ENCODE measurements at places on chromosomes 12 and 14.

DNA sequence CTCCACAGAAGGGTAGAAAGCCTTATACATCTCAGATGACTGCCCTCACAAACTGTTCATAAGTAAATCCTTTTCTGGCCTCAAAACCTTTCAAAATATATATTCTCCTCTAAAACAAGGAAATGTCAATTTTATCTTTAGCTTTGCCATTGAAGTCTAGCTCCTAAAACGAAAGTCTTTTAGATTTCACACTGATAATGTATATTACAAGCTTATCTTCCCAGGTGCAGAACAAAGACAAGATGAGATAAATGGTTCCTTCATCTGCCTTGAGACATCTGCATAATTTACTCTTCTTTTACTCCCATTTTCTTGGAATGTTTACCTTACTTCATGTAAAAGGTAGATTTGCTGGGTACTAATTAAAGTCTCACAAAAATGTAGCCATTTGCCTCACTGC, 257.1 kb downstream of the SYT10 start:
- H3K27ac ChIP-seq, result no peak overlapping the region
- DNase-seq, result no peak
- H3K4me3 ChIP-seq, result no peak overlapping the region
- no peaks in the 10 kb centered on the region for H3K36me3 ChIP-seq

- no peaks in the 10 kb centered on the region for H3K4me1 ChIP-seq
- no peaks in the 10 kb centered on the region for H3K27me3 ChIP-seq
- no peak overlapping the region for H3K27ac ChIP-seq
Measured at GRCh38 chr14:27234331-27234730, 636.5 kb upstream of the NOVA1 start.

DNA sequence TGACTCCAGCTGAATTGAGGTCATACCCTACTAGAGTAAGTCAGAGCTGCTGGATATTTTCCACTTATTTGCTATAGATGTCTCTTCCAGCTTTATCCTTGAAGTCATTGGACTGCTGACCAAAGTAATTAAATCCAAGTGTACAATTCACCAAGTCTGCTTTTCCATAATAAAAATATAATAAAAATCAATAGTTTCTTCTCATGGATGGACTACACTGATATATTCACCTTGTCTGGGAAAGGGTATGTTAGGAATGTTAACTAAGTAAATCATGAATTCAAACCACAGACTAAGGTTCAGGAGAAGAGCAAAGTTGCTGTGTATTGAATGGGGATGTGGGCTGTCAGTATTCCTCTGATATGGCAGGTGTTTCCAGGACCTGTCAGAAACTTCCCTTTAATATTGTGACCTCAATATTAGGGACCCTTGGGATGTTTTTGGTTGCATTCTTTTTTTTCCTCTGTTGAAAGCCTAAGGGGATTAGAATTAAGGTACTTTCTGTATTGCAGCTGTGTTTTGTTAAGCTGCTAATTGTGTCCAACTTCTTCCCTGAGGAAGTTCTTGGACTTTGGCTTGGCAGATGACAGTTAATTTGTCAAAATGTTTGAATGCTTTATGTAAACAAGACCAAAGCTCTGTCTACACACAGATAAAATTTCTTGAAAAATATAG, 284.0 kb downstream of the ATP23 start:
- H3K36me3 ChIP-seq, result no peaks in the 10 kb centered on the region
- H3K4me3 ChIP-seq, result no peak overlapping the region
- no peaks in the 10 kb centered on the region for H3K4me1 ChIP-seq
- no peak for DNase-seq
- no peaks in the 10 kb centered on the region for H3K27me3 ChIP-seq

DNA sequence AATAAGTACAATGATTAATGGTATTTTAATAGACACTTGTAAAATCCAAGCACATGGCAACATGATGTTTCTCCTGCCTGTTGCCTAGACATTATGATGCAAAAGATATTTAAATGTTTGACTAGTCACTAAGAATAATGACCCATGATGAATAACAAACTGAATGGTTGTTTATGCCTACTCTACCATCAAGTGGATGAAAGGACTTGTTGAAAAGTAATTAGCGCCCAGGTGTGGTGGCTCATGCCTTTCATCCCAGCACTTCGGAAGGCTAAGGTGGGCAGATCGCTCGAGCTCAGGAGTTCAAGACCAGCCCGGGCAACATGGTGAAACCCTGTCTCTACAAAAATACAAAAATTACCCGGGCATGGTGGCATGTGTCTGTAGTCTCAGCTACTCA, 30.7 kb downstream of the KIF21A start:
- H3K4me1 ChIP-seq, result no peaks in the 10 kb centered on the region
- no peak overlapping the region for H3K4me3 ChIP-seq
- H3K27ac ChIP-seq, result no peak overlapping the region
- no peaks in the 10 kb centered on the region for H3K27me3 ChIP-seq

GRCh38 chr12:104505095-104505818, 48.5 kb downstream of the CHST11 start:
- H3K27me3 ChIP-seq, result no peaks in the 10 kb centered on the region
- H3K4me1 ChIP-seq, result peaks cover 2% of the 10 kb centered on the region
- H3K4me3 ChIP-seq, result no peak overlapping the region
- peak overlapping the region; percentile 42 for H3K27ac ChIP-seq
- H3K36me3 ChIP-seq, result no peaks in the 10 kb centered on the region
- peak; percentile 36 for DNase-seq

GRCh38 chr12:125245581-125246557, 180.6 kb downstream of the AACS start:
- no peaks in the 10 kb centered on the region for H3K4me1 ChIP-seq
- no peak overlapping the region for H3K27ac ChIP-seq
- H3K27me3 ChIP-seq, result peaks cover 29% of the 10 kb centered on the region
- DNase-seq, result no peak

DNA sequence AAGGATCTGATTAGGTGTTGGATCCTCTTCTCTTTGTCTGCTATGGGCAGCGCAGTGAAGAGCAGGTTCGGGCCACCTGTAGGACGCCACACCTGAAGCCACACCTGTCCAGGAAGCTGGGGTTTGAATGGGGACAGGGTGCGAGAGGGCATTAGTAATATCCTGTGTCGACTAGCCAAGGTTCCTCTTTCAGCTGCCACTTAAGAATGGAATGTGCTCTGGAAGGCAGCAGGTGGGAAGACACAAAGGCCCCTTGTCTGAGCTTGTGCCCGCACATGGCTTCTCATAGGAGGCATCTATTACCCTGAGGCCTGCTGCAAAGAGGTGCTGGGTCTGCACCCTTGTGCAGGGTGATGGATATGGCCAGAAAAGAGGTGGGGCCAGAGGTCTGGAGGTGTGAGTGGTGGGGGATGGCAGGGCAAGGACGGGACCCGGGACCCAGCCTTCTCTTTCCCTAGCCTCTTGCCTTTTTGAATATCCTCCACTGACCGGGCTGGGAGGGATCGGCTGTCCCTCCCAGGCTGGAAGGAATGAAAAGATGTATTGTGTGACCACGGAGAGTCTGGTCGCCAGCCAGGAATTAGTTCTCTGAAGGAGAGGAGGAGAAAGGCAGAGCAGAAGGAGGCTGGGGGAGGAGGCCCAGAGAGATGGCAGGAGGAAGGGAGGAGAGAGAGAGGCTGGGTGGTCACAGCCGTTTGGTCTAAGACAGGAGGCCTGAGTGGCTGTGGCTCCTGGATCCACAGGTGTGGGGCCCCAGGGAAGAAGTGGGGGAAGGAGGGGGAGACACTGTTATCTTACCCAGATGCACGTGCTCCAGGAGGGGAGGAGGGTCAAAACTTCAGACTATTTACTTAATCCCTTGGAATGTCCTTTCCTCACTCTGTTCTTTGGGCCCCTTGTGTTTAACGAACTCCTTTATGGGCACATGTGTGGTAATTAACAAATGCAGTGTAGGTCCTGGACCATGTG, 101.5 kb downstream of the SMOC1 start:
- no peaks in the 10 kb centered on the region for H3K36me3 ChIP-seq
- DNase-seq, result no peak
- no peaks in the 10 kb centered on the region for H3K4me1 ChIP-seq

DNA sequence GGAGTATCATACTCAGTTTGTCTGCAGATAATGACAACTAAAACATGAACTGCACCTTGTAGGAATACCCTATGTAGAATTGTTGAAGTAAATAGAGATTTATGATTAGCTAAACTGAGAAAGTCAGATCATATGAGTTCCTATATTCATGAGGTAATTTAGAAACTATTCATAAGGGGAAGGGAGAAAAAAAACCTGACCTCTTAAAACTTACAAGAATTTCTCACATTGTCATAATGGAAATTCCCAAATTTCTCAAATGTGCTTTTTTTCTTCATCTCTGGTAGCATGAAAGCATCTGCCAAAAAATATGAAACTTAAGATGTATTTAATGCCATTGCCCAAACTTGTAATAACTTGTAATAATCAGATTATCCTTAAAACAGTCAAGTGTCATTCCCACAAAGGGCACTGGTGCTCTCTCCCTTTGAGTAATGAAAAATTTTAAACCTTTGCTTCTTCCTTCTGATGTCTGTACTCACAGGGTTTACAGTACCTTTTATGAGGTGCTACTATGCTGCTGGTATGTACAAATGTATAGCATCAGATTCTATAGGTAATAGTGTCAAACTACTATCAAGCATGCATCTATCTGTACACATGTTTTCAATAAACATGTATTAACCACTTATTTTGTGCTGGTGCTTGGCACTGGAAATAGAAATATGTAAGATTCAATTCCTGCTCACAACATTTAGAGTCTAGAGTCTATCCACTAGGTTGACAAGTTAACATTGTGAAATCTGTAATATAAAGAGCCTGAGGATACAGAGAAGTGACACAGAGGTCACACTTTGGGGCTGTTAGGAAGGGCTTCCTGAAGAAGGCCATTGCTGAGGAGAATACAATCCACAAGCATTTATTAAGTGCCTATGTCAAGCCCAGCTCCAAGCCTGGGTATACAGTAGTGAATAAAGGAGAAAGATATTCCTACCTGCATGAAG, 17.4 kb upstream of the DRAM1 start:
- no peak overlapping the region for H3K4me3 ChIP-seq
- no peaks in the 10 kb centered on the region for H3K36me3 ChIP-seq
- DNase-seq, result no peak
- H3K27ac ChIP-seq, result no peak overlapping the region
- H3K27me3 ChIP-seq, result no peaks in the 10 kb centered on the region

GRCh38 chr12:131456301-131457027, 254.4 kb upstream of the SFSWAP start:
- no peak overlapping the region for H3K4me3 ChIP-seq
- H3K4me1 ChIP-seq, result no peaks in the 10 kb centered on the region
- H3K27ac ChIP-seq, result no peak overlapping the region
- H3K27me3 ChIP-seq, result peaks cover 7% of the 10 kb centered on the region
- no peaks in the 10 kb centered on the region for H3K36me3 ChIP-seq
- no peak for DNase-seq

- peaks cover 29% of the 10 kb centered on the region for H3K36me3 ChIP-seq
- H3K27me3 ChIP-seq, result no peaks in the 10 kb centered on the region
- no peak for DNase-seq
Measured at GRCh38 chr14:77284466-77284865, 13.5 kb upstream of the NGB start.

DNA sequence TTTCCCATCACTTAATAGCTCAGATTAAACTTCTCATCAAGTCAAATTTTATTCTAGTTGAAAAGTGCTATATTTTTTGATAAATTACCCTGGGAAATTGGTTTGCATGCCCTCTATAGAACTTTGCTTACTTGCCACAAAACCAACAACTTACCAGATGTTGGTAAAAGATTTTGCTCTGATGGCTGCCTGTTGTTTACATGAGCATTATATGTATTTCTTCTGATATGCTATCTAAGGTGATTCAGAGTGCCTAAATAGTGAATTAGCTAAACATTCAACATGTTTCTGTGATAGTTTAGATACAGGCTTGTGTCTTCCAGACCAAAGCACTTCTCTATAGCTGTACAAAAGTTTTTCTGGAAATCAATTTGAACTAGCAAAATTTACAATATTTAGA, 51.0 kb downstream of the PPM1A start:
- no peak for DNase-seq
- H3K36me3 ChIP-seq, result no peaks in the 10 kb centered on the region
- H3K27me3 ChIP-seq, result no peaks in the 10 kb centered on the region
- no peak overlapping the region for H3K4me3 ChIP-seq

DNA sequence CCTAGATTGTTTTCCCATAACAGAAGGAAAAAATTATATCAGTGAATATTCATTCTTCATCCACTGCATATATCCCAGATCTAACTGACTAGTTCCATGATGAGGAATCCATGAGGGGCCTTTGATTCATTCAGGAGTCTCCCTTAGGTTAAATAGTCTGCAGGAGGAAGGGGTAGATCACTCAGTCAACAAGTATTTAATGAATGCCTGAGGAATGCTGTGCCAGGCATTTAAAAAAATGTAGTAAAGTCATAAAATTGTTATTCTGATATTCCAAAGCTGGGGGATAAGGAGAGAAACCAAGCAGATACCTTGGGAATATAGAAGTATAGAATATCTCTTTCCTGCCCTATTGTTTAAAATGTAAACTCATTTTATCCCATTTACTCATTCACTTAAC, 216.2 kb upstream of the CAND1 start:
- no peaks in the 10 kb centered on the region for H3K27me3 ChIP-seq
- H3K4me3 ChIP-seq, result no peak overlapping the region
- no peaks in the 10 kb centered on the region for H3K4me1 ChIP-seq
- DNase-seq, result no peak
- H3K27ac ChIP-seq, result no peak overlapping the region
- H3K36me3 ChIP-seq, result no peaks in the 10 kb centered on the region

- H3K36me3 ChIP-seq, result no peaks in the 10 kb centered on the region
- H3K27ac ChIP-seq, result no peak overlapping the region
- no peak overlapping the region for H3K4me3 ChIP-seq
- no peaks in the 10 kb centered on the region for H3K27me3 ChIP-seq
Measured at GRCh38 chr12:103241184-103241583, 254.6 kb downstream of the C12orf42 start.

- H3K27me3 ChIP-seq, result no peaks in the 10 kb centered on the region
- no peak for DNase-seq
- no peaks in the 10 kb centered on the region for H3K36me3 ChIP-seq
- no peak overlapping the region for H3K4me3 ChIP-seq
- no peaks in the 10 kb centered on the region for H3K4me1 ChIP-seq
Measured at GRCh38 chr14:105937253-105938054, 411.1 kb downstream of the TMEM121 start.

DNA sequence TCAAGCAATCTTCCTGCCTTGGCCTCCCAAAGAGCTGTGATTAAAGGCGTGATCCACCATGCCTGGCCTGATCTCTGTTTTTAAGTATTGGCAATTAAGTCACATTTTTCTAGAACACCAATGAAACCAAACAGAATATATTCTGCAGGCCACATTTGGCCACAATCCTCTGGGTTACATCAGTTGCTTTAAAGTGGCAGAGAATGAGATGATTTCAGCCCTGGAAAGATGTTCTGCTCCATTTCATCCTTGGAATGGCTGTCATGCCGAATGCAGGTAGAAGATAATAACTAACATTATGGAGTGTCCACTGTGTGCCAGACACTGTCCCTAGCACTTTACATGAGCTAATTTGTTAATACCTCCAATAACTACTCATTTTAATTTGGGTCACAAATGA, 154.4 kb downstream of the PTPN11 start:
- H3K27ac ChIP-seq, result no peak overlapping the region
- no peaks in the 10 kb centered on the region for H3K36me3 ChIP-seq
- H3K4me3 ChIP-seq, result no peak overlapping the region
- no peaks in the 10 kb centered on the region for H3K4me1 ChIP-seq
